Right hindlimb (tissue), 1 donor: ENCODE measurements at places on chromosomes 5 and 9.

- DNase-seq, result no peak
These were observed 14.3 kb upstream of the AJM1 start for GRCh38 chr9:136827794-136828473.

DNA sequence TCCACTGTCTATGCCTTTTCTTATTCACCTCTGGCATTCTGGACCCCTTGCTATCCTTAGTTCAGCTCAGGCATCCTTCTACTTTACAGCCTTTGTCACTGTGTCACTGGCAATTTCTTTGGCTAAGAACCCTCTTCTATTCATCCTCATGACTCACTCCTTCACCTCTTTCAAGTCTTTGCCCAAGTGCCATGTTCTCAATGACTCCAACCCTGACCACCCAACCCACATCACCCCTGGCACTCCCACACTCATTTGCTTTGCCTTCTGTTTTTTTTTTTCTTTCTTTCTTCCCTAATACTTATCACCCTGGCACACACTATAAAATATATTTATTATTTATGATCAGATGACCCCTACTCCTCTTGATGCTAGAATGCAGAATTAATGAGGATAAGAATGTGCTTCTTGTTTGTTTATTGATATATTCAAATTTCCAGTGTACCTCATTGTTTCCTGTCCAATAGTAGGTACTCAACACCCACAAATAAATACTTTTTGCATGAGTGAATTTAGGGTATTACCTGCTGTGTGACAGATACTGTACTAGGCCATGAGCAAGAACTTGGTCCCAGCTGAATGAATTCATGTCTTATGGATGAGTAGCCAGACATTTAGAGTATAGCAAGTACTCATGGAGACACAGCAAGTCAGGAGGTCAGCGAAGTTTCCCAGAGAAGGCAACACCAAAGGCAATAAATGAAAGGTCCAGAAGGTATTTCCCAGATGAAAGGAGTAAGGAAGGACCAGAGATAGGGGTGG lies 236.1 kb downstream of the PAPPA start:
- no peak for DNase-seq

DNA sequence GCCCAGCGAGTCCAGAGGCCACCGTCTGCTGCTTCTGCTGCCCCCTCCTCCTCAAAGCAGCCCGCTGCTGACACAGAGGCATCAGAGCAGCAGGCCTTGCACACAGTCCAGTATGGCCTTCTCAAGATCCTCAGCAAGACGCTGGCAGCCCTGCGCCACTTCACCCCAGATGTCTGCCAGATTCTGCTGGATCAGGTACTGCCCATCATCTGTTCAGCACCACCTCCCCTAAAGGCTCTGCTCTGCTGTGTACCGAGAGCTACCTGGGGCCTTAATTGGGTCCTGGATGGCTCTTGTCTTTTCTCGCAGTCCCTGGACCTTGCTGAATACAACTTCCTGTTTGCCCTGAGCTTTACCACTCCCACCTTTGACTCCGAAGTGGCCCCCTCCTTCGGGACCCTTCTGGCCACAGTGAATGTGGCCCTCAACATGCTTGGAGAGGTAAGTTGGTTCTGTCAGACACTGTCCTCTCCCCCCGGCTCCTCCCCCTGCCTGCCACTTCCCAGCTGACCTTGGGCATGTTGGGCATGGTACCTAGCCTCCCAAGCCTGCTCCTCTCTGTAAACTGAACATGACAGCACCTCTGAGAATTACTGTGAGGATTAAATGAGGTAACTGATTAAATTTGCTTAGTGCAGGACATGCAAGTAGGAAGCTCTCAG lies 22.7 kb downstream of the SH3GLB2 start:
- no peak for DNase-seq

DNA sequence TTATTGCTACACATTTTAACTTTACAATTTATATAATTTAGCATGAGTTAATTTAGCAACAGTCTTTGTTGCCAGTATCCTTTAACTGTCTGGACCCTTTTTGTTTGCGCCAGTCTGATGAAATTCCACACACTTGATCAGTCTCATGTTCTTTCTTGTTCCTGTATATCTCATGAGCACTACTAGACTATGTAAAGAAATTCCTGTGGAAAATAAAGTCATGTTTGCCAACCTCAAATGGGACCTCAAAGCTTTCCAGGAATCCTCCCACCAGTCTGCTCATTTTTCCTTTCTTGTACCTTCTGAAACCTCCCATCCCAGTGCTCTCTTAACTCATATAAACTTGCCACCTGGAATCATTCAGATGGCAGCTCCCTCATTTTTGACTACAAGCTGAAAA lies 8.0 kb downstream of the DMXL1 start:
- no peak for DNase-seq

DNA sequence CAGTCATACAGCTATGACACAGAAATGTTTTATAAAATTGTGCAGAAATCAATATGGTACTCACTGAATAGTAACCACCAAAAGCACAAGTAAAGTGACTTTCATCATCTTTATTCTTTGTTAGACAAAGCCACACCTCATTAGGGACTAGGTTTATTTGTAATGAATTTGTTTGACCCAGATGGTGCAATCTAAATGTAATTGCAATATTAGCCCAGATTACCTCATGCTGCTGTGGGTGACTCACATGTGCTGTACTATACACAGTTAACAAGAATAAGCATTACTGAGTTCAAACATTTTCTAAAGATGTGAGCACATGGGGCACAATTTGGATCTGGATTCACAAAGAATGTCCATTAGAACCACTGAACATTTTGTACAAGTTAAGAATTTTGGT lies 759.3 kb upstream of the TYRP1 start:
- no peak for DNase-seq

- peak; percentile 54 for DNase-seq
These were observed 18.6 kb downstream of the C9orf57 start for GRCh38 chr9:72041775-72042194.

GRCh38 chr5:123795688-123796087 lies 283.7 kb downstream of the CSNK1G3 start:
- DNase-seq, result no peak

DNA sequence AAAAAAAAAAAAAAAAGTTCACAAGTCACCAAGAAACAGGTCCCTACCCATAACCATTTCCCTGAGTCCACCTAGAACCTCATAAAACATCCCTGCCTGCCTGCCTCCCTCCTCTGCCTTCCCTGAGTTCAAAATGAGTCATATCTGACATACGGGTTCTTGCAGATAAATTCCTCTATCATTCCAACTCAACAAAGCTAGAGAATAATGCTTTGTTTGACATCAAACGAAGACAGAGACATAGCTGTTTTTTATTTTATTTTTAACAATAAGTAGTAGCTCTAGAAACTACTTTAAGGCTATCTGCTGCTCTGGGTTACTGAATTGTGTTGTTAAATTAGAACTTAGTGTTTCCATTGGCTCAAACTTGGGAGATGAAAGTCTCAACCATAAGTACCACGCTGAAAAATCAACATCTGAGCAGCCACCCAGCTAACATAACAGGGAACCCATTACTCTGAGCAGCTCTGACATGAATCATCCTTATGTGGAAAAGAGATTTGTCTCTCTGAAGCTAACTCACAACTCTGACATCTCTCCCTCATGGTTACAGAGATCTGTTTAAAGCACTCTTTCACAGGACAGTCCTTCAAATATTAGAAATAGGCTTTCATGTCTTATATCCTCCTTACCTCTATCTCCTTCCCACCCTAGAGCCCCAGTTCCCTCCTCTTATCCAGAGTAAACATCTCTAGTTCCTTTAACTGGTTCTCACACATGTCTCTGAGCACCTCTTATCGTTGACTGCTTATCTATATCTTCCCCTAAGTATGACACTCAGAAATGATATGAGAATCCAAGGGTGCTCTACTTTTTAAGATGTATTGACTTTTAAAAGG lies 12.1 kb downstream of the TMEM245 start:
- DNase-seq, result no peak

DNA sequence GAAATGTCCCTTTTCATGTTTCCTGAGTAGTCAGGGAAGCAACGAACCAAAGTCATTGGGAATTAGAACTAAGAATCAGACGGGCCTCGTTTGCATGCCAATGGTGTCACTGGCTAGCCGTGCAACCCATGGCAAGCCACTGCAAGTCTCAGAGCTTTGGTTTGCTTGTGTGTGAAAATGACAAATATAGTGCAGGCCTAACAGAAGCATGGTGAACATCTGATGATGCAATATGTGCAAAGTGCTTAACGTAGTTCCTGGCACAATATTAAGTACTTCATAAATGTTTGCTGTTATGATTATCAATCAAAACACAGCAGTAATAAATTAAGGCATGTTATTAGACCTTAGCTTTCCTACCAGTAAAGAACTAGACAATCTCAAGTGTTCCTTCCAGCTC lies 118.0 kb upstream of the TRIM32 start:
- DNase-seq, result no peak

GRCh38 chr9:128724744-128725211 lies 851 bp upstream of the ZDHHC12 start:
- DNase-seq, result peak; percentile 60

GRCh38 chr5:111238431-111239225 lies 14.4 kb downstream of the CAMK4 start:
- DNase-seq, result no peak

- DNase-seq, result no peak
These were observed 948.9 kb upstream of the ARRDC3 start for GRCh38 chr5:92332039-92332438.

- no peak for DNase-seq
These were observed at the start of gene LRRC70 for GRCh38 chr5:62578540-62578939. Gene LRRC70, plus strand, starts transcription at chr5:62578819. Its CDS starts 620 bp downstream, at chr5:62579439.

GRCh38 chr5:157917899-157918809 lies 59.2 kb upstream of the CLINT1 start:
- DNase-seq, result peak; percentile 76

DNA sequence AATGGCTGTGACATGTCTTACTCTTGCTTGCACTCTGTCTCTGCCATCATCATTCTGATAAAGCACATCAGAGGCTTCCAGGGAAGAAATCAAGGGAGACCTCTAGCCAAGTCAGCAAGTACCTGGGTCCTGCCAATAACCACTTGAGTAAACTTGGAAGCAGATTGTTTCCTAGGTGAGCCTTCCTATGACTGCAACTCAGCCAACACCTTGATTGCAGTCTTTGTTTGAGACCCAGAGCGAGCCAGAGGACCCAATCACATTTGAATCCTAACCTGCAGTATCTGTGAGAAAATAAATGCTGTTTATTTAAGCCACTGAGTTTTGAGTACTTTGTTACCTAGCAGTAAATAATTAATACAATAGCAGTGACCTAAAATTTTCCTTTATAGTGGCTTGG lies 356.8 kb upstream of the CHD1 start:
- DNase-seq, result no peak

GRCh38 chr5:73274881-73275663 lies 102.1 kb downstream of the TMEM174 start:
- DNase-seq, result peak; percentile 45

- no peak for DNase-seq
These were observed 316.9 kb downstream of the KCNN2 start for GRCh38 chr5:114678778-114679177.

- DNase-seq, result no peak
These were observed 456.3 kb downstream of the HINT1 start for GRCh38 chr5:130708754-130709153.

GRCh38 chr5:69261034-69261433 lies 26.3 kb downstream of the CDK7 start:
- no peak for DNase-seq

- DNase-seq, result no peak
These were observed 181.2 kb upstream of the DMAC1 start for GRCh38 chr9:7980691-7981289.

GRCh38 chr5:161934486-161934885 lies 86.6 kb downstream of the GABRA1 start:
- no peak for DNase-seq

- no peak for DNase-seq
These were observed 1079.7 kb upstream of the CDH18 start for GRCh38 chr5:21067724-21068123.

GRCh38 chr5:122756264-122756911 lies 18.5 kb upstream of the SNX2 start:
- DNase-seq, result no peak

GRCh38 chr5:89948977-89949376 lies 460.6 kb downstream of the CETN3 start:
- no peak for DNase-seq

GRCh38 chr5:139631520-139632165 lies 16.5 kb upstream of the CXXC5 start:
- DNase-seq, result no peak

- DNase-seq, result no peak
These were observed 458.0 kb downstream of the DMAC1 start for GRCh38 chr9:7341571-7341970.

- no peak for DNase-seq
These were observed 51.9 kb upstream of the NMUR2 start for GRCh38 chr5:152456815-152457443.

DNA sequence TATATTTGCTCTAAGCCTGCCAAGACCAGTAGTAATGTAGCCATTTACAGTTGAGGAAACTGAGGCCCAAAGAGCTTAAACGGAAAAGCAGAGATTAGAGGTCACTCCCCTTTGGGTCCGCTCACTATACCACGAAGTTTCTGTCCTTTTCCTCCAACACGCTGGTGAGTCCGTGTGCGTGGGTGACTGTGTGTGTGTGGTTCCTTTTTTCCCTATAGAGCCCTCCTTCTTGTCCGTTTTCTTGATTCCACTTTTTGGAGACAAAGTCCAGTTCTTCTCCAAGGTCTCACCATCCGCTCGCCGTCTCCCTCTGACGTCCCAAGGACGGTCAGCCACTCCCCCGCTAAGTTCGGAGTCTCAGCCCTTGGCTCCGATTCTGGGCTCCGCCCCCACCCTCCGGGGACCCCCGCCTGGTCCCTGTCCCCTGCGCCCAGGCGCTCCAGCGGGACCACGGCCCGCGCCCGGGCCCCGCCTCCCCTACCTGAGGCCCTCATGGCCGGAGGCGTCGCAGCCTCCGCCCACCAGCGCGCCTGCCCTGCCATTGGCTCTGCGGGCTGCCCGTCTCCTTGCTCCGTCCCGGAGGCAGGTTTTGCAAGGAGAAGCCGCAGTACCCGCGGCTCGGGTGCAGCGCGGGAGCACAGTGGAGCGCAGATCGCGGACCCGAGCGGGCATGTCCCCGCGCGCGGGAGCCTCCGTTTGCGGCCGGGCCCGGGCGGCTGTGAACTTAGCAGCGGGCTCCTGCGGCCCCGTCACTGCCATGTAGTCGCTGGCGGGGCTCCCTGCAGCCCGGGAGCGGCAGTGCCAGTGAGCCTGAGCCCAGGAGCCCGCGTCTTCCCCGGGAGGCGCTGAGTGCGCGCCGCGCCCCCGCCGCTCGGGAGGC lies at the start of gene MAST4:
Gene MAST4, plus strand, starts transcription at position 638 of the 880 bp plus-strand sequence. CDS start 263 bp downstream, outside the sequence.
- peak; percentile 94 for DNase-seq

DNA sequence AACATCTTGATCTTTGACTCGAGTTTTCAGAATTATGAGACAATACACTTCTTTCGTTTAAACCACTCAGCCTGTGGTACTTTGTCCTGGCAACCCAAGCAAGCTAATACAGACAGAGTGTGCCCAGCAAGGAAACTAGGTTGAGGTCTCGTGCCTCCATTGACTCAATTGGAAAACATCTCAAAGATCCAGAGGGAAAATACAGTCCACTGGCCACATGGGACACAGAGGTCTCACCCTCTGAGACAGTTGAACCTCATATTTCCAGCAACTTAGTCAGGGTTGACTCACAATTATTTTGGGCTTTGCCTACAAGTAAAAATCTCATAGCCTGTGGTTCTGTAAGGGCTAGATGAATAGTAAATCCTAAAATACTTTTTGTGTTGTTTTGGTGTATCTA lies 631.5 kb downstream of the MTRR start:
- no peak for DNase-seq
